ENCODE measurements at places on chromosomes 1 and 21.

DNA sequence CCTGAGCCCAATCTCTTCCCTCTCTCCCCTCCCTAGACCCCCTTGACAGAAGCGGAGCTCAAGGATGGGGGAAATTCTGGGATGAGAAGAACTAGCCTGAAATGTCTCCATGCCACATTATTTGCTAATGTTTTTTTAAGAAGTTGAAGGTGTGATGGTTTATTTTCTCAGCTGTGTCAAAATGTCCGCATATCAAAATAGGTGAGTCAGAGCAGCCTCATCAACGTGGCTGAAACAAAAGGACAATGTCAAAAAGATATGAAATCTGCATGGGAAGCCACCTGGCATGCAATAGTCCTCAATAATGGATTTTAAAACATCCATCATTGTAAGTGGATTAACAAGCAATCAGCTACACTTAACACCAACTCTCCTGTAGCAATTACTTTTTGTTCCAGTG lies 101.4 kb downstream of the BEND5 start:
- DNase-seq = no peak

DNA sequence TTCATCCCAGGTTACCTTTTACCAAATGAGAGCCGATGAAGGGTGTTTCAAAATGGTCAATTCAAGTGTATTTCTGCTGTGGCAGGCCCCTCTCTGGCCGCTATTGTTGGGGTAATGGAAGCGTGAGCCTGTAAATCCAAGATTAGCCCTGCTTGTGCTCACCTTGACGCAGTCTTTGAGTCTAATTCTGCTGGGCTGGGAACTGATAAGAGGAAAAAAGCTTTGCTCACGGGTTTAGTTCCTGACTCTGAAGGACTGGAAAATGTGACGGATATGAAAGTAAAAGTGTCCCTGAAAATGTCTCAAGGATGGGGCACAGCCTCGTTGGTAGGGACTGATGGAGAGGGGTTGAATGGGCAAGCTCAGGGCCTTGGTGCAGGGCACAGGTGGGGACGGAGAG lies 125.9 kb upstream of the GALNT2 start:
- DNase-seq = no peak

GRCh38 chr1:208036918-208037766 lies 126.2 kb upstream of the CD34 start:
- no peak for DNase-seq

- DNase-seq = no peak
Measured at GRCh38 chr1:60234776-60235175, 161.2 kb upstream of the C1orf87 start.

- DNase-seq = no peak
Measured at GRCh38 chr1:62406576-62406975, 30.3 kb upstream of the USP1 start.

- no peak for DNase-seq
Measured at GRCh38 chr1:41728403-41729202, 190.1 kb downstream of the HIVEP3 start.

GRCh38 chr1:67053535-67053784 lies 488 bp downstream of the SLC35D1 start:
- no peak for DNase-seq

- no peak for DNase-seq
Measured at GRCh38 chr21:33864150-33864549, 51.5 kb downstream of the ATP5PO start.

DNA sequence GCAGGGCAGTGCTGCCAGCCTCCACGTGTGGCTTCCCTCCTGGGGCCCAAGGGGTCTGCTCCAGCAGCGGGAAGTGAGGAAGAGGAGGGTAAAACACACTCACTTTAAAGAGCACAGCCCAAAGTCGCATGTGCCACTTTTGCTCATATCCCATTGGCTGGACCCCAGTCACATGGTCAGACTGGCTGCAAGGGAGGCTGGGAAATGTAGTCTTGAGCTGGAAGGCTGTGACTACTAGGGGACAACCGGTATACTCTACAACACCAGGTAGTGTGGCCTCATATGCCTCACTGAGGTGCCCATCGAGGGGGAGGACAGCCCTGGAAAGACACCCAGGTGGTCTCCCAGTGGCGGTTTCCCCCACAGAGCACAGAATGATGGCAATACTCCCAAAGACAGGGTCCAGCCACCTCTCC lies 45.2 kb downstream of the CAMK2N1 start:
- peak; percentile 39 for DNase-seq

- DNase-seq = no peak
Measured at GRCh38 chr1:76471536-76471935, 395.7 kb upstream of the ST6GALNAC5 start.

GRCh38 chr1:211261229-211261628 lies 2.1 kb downstream of the RCOR3 start:
- no peak for DNase-seq

GRCh38 chr1:25619101-25619890 lies 2.7 kb downstream of the MAN1C1 start:
- no peak for DNase-seq

DNA sequence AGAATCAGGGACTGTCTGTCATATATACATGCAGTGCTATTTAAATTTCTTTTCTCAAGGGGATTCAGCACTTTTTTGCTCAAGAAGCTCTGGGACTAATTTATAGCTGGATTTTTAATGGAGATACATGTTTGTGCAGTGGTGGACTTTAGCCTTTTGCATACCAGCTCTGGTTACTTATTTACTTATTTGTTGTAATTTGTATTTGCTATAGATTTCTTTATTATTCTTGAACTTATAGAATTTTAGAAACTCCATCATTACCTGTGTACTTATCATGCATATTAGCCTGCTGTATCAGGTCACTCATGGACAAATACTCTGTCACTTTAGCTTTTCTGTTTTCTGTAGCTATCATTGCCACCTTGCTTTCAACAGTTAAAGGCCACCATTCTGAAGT lies 1296.9 kb upstream of the TMPRSS15 start:
- no peak for DNase-seq

DNA sequence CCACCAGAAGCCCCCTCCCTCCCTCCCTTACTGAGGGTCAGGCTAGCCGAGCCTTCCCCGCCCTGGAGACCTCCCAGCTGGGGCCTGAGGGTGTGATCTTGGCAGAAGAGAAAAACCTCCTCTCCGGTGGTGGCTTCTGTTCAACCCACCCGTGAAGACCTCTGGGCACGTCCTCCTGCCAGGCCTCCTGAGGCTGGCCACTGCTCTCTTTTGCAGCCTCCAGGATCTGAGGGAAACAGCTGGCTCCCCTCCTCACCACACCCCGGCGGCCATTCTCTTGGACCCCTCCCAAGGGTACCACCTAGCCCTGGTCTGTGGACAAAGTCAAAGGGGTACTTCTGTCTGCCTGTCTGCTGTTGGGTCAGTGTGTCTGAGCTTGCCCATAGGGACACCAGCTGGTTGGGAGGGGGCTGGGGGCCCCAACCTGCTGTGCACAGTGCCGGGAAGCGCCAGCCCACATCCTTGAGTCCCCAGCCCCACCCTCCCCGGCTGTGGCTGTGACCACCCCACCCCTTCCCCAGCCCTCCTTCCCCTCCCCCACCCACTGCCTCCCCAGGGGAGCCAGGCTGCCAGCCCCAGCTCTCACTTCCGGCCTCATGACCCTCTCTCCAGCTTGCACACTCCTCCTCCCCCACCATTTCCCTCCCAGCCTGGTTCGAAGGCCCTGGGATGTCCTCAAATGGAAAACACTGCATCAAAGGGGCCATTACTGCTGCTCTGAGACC lies 48.1 kb downstream of the AHDC1 start:
- DNase-seq = no peak

- DNase-seq = no peak
Measured at GRCh38 chr1:214727274-214727673, 124.3 kb downstream of the CENPF start.

DNA sequence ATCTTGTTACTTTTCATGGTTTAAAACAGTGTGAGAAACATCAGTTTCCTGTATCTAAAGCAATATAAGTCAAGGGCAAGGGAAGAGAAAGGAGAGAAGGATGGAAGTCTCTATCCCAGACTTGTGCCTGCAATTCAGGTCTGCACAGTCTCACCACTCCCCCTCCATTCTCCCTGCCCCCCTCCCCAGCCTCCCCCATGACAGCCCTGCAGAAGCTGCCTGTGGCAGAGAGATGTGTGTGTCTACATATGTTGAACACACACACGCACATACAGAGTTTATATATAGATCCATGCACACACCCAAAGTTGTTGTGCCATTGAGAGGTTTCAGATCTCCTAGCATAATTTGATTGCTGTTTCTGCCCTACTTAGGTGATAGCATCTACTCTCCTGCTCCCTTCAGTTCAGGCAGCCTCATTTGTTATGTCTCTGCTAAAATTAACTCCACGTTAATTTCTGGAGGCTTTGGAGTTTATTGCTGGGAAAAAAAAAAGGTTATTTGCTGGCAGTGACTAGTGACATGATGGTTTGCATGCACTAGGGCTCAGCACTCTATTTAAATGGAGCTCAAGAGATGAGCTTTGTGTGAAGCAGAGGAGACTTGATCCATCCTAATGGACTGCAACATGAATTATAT lies 124.9 kb upstream of the SMYD2 start:
- DNase-seq = no peak

DNA sequence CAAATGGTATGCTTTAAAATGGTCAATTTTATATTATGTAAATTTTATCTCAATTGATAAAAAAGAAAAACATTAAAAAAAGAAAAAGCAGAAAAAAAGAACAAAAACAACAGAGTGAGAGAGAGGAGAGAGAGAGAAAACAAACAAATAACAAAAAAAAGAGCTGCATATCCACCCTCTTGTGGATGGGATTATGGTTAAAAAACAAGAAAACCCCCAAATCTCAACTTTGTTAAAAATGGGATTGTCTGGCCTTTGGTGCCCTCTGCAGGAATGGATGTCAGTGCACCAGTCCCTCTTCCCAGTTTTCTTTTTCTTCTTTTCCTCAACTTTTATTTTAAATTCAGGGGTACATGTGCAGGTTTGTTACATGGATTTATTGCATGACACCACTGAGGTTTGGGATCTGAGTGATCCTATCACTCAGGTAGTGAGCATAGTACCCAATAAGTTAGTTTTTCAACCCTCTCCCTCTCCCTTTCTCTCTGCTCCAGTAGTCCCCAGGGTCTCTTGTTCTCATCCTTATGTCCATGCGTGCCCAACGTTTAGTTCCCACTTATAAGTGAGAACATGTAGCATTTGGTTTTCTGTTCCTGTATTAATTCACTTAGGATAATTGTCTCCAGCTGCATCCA lies 28.1 kb downstream of the RNF187 start:
- no peak for DNase-seq

GRCh38 chr1:102107441-102107840 lies 110.7 kb upstream of the OLFM3 start:
- DNase-seq = no peak

GRCh38 chr21:29741761-29742160 lies 198.0 kb downstream of the GRIK1 start:
- no peak for DNase-seq

DNA sequence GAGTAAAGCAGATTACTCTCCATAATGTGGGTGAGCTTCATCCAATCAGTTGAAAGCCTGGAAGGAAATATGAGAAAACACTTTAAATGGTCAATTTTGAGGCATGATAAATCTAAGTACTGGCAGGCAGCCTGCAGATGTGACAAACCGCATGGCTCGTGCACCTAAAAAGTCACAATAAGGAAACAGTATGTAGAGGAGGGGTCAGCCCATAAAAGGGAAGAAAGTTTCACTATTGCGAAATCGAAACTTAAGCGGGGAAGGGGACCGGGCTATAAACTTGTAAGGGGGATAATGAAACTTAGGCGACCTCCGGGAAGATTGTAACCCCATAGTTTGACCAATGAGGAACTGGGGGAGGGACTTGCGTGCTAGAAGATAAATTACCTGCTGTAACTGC lies 109.8 kb downstream of the PLPPR4 start:
- DNase-seq = no peak

DNA sequence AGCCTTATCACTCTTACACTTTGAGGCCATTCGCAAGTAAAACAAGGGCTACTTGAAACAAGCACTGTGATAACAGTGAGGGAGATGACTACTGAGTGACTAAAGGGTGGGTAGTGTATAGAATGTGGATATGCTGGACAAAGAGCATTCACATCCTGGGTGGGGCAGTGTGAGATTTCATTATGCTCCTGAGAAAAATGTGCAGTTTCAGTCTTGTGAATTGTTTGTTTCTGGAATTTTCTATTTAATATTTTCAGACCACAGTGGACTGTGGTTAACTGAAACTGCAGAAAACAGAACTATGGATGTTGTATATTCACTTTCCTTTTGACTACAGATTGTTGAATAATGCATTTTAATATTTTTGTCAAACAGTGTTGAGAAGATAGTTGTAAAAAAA lies 25.1 kb upstream of the B3GALT2 start:
- DNase-seq = no peak

Measured in mucosa of gallbladder (tissue), 1 donor.